ENCODE measurements at places on chromosomes 1 and 21. TPM values are rescaled to one million over a fixed set of nuclear protein-coding genes. Genes with fewer than 3 reads are reported as not detected.
A peak's percentile ranks its signal among the peaks of the same experiment; 100 is the strongest.

TTC24 gene
- polyA plus RNA-seq, result 2.0 TPM

BTG3 gene
- 37.0 TPM for polyA plus RNA-seq

DNA sequence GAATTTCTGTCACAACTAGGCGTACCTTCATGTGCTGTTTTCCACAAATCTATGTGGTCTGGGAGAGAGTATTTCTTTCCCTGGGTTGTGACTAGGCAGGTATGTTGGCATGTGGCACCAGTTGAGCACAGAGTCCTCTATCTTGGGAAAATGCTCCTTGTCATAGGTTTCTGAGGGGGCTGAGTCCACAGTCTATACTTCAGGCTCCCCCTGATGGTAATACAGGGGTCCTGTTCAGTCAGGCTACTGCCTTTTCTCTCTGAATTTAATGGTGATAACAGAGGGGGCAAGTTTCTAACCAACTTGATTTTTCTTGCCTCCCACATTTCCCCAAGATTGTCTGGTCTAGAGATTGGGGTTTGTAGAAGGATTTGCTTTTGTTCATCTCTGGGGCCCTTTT, 35.8 kb downstream of the VANGL1 start:
- DNase-seq, result no peak

GRCh38 chr1:3725366-3725765, 26.9 kb upstream of the CCDC27 start:
- no peak for DNase-seq

- no peak for DNase-seq
Observed at GRCh38 chr1:117925981-117926380, 3.4 kb downstream of the GDAP2 start.

DNA sequence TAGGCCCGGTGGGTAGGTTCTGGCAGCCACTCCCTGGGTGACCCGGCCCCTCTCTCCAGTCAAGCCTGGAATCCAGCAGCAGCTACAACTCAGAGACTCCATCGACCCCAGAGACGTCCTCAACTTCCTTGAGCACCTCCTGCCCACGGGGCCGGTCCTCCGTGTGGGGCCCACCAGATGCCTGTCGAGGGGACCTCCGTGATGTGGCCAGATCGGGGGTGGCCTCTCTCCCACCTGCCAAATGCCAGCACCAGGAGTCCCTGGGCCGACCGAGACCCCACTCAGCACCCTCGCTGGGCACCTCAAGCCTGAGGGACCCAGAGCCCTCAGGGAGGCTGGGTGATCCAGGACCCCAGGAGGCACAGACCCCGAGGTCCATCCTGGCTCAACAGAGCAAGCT, 2.7 kb downstream of the MIIP start:
- no peak for DNase-seq

- no peak for DNase-seq
Observed at GRCh38 chr1:155003227-155003765, 694 bp downstream of the ZBTB7B start.

F13B gene
- polyA plus RNA-seq, result not detected

- no peak for DNase-seq
Observed at GRCh38 chr1:39409055-39409816, 82.2 kb upstream of the BMP8A start.

DNA sequence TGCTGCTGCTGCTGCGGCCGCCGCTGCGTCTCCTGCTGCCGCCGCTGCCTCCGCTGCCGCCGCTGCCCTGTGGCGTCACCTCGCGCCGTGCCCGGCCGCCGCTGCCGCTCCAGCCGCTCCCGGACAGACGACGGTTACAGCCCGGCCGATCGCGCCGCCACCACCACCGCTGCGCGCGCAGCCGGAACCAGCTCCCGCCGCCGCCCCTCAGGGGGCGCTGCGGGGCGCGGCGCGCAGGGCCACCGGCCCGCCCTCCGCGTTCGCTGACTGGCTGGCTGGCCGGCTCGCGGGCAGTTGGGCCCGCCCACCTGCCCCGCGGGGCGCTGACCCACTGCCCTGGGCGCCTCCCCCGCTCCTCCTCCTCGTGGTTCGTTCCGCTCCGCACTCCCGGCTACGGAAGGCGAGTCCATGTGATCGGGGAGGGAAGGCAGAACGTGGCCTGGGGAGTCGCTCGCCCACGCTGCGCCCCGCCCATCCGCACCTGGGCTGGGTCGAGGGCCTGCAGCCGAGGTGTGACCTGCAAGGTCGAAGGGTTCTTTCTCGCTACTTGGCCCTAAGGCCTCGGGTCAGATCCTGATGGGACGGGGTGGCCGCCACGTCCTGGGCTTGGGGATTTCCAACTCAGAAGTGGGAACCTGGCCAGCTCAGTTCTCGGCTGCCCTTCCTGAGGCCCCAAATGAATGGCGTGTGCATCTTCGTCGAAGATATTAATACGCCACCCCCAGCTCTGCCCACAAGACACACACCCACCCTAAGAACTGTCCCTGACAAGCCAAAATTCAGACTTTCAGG, at the start of gene PTP4A2:
PTP4A2 (minus strand) TSS at position 185 of the 792 bp plus-strand sequence. CDS start 19,303 bp downstream, outside the sequence.
- peak; percentile 80 for DNase-seq

CD164L2 gene
- polyA plus RNA-seq, result not detected

ADORA3 gene
- 0.49 TPM for polyA plus RNA-seq

DNA sequence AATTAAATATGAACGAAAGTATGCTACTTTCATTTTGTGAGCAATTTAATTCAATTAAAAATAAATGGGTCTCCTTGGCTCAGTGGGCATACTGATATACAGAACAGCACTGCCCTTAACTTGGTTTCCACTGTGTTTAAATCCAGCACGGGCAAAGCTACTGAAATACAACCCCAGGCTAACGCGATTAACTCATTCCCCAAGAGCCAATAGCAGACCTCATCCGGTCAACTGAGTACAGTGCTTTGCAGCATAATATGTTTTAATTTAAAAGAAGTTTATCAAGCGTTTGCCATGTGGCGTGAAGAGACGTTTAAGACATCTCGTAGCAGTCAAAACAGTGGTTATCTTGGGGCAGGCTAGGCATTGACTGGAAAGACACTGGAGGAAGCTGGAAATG, 118.6 kb downstream of the PROX1 start:
- no peak for DNase-seq

DNA sequence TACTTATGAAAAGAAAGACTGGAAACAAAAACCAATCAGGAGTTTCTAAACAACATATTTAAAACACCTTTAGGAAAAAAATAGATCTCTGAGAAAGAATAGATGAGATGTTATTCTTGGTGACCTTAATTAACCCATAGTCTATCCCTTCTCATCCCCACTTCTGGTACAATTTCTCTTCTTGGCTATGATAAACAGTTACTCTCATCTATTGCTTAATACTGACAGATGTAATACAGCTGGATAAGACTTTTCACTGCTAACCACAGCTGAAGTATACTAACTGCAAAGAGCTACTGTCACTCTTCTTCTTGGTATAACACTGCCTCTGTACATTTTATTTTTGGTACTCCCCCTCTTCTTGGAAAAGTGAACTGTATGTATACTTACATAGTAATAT, 15.2 kb downstream of the EXTL2 start:
- DNase-seq, result no peak

TNFRSF18 gene
- 0.26 TPM for polyA plus RNA-seq

AKNAD1 gene
- not detected for polyA plus RNA-seq

RPTN gene
- polyA plus RNA-seq, result not detected

DNA sequence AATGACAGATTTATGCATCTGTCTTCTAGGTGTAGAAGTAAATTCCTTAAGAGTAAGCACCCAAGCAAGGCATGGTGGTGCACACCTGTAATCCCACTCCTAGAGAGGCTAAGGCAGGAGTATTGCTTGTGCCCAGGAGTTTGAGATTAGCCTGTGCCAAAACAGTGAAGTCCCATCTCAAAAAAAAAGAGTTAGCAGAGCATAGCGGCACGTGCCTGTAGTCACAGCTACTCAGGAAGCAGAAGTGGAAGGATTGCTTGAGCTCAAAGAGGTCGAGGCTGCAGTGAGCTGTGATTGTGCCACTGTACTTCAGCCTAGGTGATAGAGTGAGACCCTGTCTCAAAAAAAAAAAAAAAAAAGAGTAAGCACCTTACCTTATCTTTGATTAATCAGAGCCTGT, 15.1 kb upstream of the TIPRL start:
- DNase-seq, result no peak

DNA sequence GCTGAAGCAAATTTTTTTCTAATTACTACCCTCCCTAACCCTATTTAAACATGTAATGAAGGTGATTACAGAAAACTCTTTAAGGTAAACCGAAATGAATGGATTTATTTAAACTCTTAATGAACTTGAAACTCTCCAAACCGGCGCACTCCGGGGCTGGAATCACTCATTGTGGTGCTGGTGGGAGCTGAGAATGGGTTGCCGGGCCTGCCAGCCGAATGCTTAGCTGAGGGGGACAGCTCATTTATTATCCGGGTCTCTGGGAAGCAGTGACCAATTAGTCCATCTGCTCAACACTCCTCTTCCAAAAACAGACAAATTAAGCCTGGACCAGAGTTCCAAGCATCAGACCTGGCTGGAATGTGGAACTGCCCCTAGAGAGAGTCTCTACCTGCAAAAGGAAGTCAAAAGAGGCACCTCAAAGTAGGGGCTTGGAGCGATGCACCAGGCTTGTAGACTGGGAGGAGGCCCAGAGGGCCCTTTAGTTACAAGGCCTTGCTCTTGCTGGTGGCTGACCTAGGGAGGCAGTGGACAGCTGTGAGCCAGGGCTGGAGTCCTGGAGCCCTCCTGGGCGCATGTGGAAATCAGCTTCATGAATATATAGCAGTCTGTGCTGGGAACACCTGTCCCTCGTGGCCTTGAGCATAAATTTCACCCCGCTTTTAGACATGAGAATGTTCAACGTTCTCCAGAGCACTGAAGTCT, 320.7 kb downstream of the AJAP1 start:
- no peak for DNase-seq

GRCh38 chr1:151834239-151834638, 2.6 kb upstream of the RORC start:
- DNase-seq, result no peak

DNA sequence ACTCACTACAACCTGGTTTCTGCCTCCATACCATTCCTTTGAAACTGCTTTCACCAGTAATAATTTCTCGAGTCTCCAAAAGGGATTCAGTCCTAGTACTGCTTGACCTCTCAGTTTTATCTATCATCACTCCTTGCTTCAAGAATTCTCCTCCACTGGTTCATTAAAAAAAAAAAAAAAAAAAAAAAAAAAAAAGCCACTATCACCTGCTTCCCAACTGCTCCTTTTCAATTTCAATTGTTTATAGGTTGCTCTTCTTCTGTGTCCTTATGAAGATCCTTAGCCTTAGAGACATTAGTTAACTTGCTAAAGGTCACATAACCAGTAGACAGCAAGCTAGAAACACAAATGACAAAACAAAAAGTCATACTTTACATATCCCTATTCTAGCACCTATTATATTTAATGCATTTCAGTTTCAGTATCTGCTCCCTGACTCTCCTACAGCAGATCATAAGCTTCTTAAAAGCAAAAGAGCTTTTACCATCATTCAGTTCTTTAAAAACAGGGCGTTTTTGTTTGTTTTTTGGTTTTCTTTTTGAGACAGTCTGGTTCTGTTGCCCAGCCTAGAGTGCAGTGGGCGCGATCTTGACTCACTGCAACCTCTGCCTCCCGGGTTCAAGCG, 7.1 kb downstream of the NRDC start:
- no peak for DNase-seq

DNA sequence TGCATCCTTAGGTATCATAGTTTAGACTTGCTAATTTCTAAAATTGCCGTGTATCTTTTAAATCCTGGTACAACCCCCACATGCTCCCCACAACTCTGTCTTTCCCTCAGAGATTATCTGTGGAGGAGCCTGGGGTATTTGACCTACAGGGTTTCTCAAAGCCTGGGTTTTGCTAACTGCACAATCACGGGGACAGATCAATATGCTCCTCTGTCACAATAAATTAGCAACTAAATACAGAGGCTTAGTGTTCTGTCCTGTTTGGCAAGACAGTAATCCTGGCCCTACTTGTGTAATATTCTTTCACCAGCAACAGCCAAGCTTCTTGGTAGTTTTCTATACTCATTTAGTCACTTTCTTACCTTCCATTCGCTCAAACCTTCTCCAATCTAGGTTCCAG, 8.5 kb downstream of the ECHDC2 start:
- no peak for DNase-seq

BATF3 gene
- polyA plus RNA-seq, result 1.6 TPM

DTL gene
- polyA plus RNA-seq, result 20.9 TPM

FCRL6 gene
- polyA plus RNA-seq, result 0.41 TPM

HES3 gene
- not detected for polyA plus RNA-seq

DNA sequence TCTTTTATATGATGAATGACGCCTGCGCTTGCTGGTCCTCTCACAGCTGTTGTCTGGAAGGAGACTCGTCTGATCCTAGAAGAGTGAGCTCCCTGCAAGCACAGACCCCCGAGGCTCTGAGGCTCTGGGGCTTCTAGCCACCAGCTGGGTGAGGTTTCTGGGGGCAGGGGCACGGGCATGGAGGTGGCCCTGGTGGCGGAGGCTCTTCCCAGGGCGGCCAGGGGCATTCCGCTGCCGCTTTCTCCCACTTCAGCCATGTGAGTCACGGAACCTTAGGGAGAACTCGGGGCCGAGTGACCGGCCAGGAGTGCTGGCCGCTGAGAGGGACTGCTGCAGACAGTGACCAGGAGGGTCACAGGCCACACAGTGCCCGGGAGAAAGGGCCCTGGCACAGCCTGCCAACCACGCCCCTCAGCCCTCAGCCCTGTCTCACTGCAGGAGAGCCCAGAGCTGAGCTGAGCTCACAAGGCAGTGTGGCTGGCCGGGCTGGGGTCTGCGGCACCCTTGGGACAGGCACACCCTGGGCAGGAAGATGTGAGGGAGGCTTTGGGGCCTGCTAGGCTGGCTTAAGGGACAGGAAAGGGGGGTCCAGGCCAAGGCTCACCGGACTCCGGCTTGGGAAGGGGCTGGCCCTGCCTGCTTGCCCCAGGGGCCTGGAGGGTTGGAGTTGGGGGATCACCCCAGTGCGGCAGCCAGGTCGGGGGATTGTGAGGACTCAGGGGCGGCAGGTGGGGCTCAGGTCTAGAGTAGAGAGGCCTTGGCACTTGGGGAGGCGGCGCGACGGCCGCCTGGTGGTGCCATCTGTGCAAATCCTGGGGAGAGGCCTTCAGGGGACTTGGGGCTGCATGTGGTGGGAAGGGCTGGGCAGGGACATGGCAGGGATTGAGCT, 35.7 kb downstream of the MORN1 start:
- no peak for DNase-seq

CFAP74 gene
- polyA plus RNA-seq, result 0.39 TPM

- no peak for DNase-seq
Observed at GRCh38 chr1:50080904-50081586, 27.7 kb upstream of the ELAVL4 start.

Measured in left renal pelvis (tissue), 4 donors.